Lower leg skin (tissue), 4 donors: ENCODE measurements at places on chromosomes 6 and 20.

- DNase-seq, result peak; percentile 7
These were observed 75.4 kb upstream of the ZNF217 start for GRCh38 chr20:53668992-53669391.

- no peak for DNase-seq
These were observed 8.0 kb downstream of the NKX2-4 start for GRCh38 chr20:21389368-21389767.

GRCh38 chr6:123415844-123416468 is 220.8 kb downstream of the TRDN start:
- DNase-seq, result no peak

- no peak for DNase-seq
These were observed 272.0 kb downstream of the PACRG start for GRCh38 chr6:162999575-163000285.

DNA sequence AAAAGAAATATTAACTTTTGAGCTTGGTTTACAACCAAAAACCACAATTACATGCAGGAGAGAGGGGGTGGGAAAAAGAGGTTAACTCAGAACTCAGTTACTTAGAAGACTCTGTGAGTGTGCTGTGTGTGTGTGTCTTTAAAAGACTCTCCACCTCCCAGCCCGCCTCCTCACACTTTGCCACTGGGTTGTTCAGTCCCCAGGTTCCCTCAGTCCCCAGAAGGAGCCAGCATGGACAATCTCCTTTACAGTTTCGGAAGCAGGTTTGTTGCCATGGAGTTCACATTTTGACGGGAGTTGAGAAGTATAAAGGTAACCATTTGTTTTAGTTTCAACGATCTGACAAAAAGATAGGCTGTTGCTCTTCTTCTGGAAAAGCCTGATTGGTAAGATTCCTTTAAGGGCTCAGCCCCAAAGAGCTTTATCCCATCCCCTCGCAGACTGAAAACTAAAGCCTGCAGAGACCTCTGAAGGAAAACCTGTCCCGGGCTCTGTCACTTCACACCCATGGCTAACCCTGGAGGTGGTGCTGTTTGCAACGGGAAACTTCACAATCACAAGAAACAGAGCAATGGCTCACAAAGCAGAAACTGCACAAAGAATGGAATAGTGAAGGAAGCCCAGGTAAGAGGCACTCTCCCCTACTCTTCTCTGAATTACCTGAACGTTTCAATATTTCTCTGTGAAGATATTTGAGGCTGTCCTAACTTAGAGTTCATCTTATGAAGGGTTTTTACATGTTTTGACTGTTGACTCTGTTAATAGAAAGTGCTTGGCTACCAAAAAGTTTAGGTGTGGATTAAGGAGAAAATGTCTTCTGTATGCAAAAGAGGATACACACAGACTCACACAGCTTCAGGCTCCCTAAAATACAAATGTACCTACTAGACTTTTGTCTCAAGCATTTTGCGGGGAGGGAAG is at the start of gene SPTLC3:
SPTLC3 (plus strand) TSS at position 212 of the 921 bp plus-strand sequence; CDS start at position 508, 296 bp downstream.
- DNase-seq, result no peak

GRCh38 chr6:43972913-43973300 is 154.3 kb downstream of the MRPL14 start:
- DNase-seq, result peak; percentile 91

GRCh38 chr20:13922241-13922640 is 68.2 kb downstream of the SEL1L2 start:
- no peak for DNase-seq

- no peak for DNase-seq
These were observed 51.9 kb upstream of the TPD52L1 start for GRCh38 chr6:125101631-125102030.

DNA sequence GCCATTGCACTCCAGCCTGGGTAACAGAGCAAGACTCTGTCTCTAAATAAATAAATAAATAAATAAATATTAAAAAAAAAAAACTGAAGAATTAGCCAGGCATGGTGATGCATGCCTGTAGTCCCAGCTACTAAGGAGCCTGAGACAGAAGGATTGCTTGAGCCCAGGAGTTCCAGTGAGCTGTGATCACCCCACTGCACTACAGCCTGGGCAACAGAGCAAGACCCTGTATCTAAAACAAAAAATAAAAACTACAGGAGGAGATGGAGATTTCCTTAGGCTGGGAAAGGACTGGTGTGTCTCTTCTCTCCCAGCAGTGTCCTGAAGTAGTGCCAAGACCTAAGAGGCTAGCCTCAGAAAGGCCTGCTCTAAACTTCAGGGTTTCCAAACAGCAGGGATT is 8.1 kb upstream of the GTF3C6 start:
- DNase-seq, result no peak

- DNase-seq, result no peak
These were observed 74.2 kb upstream of the PHIP start for GRCh38 chr6:79152269-79152737.

DNA sequence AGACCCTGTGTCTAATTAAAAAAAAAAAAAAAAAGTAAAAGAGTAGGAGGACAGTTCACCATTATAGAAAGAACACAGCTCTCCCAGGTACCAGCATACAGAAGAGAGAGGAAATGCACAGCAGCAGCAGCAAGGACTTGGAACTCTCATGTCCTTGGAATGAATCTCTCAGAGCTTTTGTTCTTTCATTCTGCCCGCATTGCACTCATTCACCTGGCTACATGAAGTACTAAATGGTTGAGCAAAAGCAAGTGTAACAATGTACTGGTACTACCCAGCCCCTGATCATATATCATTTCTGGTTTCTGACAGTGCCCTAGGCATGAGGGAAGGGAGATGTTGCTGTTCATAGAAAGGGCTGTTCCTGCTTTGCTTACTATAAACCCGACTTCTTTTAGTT is 12.1 kb upstream of the BTN3A3 start:
- no peak for DNase-seq

DNA sequence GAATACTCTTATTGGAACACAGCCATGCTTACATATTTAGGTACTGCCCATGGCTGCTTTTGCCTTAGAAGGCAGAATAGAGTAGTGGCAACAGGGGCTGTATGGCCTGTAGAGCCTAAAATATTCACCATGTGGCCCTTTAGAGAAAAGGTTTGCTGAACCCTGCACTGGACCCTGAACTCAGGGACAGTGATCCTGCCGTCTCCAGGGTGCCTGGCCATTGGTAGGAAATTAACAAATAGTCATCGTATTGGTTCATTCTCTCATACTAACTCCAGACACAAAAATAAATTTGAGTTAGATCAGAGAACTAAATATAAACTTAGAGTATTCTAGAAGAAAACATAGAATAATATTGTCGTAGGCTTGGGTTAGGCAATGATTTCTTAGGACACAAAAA is 181.4 kb downstream of the BCAS1 start:
- no peak for DNase-seq

- no peak for DNase-seq
These were observed 41.9 kb upstream of the RNF8 start for GRCh38 chr6:37311741-37312473.

DNA sequence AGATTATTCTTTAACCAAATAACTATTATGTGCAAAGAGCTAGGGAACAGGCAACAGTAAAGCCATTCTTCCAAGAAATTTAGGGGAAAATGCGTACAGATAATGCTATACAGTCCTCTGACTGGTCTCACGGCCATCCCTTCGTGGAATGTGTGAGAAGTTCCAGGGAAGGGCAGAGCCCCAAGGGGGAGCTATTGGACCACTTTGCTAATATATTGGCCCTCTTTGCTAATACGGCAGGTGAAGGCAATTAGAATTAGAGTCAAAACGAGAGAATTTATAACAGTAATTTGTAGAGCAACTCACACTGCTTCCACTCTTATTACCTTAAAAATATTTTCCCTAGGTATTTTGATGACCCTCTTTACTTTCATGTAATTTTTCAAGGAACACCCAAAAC is 140.4 kb downstream of the IMPG1 start:
- no peak for DNase-seq

GRCh38 chr6:16183187-16183664 is 54.3 kb downstream of the MYLIP start:
- no peak for DNase-seq

GRCh38 chr6:54481091-54481490 is 172.8 kb downstream of the TINAG start:
- DNase-seq, result no peak

DNA sequence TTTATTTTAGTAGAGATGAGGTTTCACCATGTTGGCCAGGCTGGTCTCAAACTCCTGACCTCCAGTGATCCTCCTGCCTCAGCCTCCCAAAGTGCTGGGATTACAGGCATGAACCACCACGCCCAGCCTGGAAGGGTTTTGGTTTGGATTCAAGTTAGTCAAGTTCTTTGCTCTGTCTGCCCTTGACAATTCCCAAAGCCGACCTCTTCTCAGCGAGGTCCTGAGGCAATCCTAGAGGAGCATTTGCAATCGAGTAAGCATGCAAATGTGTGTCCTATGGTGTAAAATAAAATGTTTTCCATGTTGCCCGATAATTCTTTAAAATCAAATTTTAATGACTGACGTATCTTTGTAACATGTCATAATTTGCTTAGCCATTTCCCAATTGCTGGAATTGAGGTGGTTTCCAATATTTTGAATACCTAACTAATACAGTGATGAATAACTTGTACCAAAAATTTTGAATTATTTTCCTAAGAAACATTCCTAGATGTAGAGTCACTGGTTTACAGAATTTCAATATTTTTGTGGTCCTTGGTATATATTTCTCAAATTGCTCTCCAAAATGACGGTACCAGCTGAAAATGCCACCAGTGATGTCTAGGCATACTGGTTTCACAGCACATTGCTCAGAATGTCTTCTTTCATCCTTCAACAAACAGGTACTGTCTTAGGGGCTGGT is 38.7 kb downstream of the GTF2H5 start:
- no peak for DNase-seq

GRCh38 chr20:10453241-10453640 is 18.1 kb downstream of the SLX4IP start:
- DNase-seq, result no peak

- DNase-seq, result no peak
These were observed 55.3 kb downstream of the ERMARD start for GRCh38 chr6:169806701-169807100.

GRCh38 chr6:111154981-111155380 is 67.7 kb downstream of the SLC16A10 start:
- DNase-seq, result no peak

DNA sequence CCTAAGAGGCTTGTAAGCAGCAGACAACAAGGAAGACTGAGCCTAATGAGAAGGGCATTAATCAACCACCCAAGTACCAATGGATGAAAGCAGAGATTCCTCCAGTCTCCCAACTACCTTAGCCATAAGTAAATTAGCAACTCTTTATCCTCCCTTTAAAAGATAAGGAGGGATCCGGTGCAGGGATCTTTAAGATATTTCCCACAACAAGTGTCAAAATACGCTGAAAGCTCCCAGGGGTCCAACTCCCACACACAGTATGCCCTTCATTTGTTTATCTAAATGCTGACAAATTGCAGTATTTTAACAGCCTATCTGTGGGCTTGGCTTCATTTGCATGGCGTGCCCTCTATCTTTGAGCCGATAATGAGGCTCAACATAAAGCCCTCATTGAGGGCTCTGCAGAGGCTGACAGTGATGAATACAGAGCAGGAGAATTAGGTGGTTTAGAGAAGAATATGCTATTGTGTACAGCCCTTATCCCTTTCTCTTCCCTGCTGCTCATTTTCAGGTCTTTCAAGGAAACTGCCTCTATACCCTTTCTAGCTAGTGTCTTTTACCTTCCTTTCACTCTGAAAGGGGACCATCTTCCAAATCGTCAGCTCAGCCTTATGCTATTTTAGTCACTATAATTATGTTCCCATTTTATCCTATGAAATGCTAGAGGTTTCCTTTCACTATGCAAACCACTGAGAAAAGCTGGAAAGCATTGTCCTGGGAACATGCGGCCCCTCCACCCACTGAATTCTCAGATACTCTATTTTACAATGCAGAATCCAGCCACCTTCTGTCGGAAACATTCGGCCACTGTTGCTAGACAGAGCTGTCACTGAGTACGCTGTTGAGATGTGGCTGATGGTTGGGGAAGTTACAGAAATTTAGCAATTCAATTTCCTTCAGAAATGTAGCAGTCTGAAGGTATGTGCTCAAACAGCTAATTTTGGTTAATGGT is 575.2 kb upstream of the JAG1 start:
- DNase-seq, result no peak

DNA sequence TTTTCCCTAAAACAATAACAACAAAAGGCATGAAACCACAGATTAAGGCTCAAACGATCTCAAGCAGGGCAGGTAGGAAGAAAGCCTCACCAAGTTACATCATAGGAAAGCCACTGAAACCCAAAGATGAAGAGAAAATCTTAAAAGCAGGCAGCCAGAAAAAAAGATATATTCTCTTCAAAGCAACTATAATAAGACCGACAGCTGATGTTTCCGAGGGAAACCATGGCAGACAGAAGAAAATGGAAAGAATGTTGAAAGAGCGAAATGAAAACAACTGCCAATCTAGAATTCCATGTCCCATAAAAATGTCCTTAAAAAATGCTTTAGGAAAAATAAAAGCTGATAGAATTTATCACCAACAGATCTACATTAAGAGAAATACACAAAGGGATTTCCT is 161.5 kb upstream of the THBS2 start:
- no peak for DNase-seq

DNA sequence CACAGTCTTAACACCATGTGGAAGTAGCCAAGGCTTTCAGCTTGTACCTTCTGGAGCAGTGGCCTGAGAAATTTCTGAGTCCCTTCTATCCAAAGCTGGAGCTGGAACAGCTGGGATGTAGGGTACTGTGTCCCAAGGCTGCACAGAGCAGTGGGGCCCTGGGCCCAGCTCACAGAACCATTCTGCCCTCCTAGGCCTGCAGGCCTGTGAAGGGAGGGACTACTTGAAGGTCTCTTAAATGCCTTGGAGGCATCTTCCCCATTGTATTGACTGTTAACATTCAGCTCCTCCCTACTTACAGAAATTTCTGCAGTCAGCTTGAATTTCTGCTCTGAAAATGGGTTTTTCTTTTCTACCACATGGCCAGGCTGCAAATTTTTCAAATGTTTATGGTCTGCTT is 156.5 kb upstream of the MANEA start:
- no peak for DNase-seq

DNA sequence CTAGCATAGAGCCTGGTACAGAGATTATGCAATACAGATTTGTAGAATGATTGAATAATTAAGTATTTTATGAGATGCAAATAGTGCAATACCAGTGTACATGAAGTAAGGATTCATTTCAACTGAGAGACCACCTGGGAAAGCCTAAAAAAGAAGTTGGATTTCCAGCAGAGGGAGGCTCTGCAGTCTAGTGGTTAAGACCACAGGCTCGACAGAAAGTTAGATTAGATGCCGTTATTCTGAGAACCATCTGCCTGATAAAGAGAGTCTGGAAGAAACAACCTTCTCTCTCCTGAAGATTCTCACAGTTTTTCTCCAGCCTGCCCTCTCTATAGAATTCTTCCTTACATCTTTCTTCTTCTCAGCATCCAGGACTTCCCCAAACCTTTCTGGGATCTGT is 13.6 kb upstream of the TNFRSF21 start:
- no peak for DNase-seq
